ENCODE measurements at places on chromosomes 7 and 10.

DNA sequence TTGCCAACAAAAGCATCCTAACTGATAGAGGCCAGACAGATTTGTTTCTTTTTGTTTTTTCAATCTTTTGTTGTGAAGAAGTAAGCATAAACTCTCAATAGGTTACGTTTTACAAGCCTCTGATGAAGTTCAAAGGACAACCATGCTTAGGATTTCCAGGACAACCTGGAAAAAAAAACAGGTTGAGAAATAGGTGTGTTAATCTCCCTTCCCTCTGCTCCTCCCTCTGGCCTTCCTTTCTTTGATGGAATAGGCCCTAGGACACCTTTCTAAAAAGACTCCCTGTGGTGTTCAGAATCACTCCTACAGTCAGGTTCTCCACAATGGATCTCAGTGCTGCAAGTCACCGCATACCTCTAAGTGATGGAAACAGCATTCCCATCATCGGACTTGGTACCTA, at the start of gene AKR1D1:
Gene AKR1D1 (plus strand): TSS at position 264 of the 400 bp plus-strand sequence. CDS start 60 bp downstream, at position 324.
- no peak for DNase-seq

GRCh38 chr7:123846217-123846891, 1.4 kb downstream of the HYAL4 start:
- DNase-seq = peak; percentile 2

DNA sequence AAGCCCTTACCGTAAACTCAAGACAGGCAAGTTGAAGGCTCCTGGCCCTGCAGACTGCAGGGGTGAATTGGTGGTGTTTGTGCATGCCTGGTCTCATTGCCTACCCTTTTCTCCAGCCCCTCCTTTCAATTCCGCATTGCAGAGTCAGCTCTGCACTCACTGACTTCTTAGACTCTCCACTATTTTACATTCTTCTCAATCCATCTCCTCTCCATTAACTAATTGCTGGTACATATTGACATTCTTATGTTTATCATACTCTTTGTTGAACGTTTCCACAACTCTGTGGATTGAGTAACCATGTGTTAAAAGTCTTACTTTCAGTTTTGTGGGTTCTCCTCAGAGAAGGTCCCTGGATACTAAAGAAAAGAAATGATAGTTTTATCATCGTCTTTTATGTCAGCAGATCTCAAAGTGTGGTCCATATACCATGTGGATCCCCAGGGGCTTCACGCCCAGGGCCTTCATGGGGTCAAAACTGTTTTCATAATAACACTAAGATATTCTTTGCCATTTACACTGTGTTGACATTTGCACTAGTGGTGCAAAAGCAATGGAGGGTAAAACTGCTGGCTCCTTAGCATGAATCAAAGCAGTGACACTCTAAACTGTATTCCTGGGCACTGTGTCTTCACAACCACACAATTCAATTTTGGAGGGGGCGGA, 135.4 kb upstream of the FZD1 start:
- no peak for DNase-seq

DNA sequence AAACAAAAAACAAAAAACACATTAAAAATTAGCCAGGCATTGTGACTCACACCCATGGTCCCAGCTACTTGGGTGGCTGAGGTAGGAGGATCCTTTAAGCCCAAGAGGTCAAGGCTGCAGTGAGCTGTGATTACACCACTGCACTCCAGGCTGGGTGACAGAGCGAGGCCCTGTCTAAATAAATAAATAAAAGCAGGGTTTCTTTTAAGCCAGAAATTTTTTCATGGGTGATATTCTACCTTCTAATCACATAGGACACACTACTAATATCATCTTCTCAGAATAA, 14.2 kb upstream of the SVIL start:
- DNase-seq = peak; percentile 67

DNA sequence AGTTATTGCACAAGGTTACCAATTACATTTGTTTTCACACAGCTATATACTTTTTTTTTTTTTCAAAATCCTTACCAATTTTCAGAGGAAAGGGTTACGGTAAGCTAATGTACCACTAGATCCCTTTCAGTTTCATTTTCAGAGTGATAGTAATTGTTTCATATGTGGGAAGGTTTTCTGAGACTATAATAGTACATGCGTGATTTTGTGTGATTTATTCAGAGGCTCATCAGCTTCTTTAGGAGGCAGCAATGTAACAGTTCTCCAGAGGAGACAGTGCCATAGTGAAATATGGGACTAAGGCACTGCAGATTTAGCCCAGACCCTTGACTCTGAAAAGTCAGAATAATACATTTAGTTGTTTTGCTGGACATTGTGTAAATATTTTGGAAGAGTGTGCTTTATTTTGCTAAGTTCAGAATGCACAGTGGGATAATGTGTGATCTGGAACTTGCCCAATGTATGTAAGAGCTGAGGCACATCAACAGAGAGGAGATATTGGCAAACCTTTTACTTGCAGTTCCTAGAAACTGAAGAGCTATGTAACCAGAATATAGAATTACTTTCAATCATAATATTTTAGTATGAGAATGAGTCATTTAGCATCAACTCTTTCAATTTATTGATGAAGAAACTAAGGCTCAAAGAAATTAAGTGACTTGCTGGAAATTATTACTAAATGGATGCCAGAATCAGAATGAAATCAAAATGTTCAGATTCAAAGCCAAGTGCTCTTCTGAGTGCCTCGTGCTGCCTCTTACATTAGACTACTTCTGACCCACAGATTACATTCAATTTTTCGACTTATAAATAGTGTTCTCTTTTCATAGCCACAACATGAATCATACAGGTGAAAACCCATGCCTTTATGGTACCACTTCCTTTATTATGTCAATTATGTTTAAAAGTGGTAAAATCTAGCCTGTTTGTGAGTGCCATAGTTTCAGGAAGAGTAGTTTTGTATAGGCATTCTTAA, 207.7 kb upstream of the TEX47 start:
- DNase-seq = no peak

DNA sequence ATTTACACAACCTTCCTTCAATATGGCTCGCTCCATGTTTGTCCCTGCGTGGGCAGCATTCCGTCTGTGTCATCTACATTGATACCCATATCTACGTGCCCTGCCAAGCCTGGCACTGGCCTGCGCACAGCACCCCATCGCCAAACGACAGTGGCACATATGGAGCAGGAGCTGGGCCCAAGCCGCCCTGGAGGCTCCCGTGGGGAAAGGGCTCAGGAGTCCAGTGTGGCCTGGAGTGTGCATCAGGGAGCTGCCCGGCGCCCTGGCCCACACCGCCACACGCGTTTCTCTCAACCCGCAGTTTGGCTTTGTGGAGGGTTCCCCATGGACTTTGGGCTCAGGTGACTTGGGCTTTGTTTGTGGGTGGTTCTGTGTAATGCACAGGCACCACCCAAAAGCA, 273.2 kb downstream of the PTPRN2 start:
- DNase-seq = no peak

- peak; percentile 74 for DNase-seq
Measured at GRCh38 chr10:29946953-29947700, 112.3 kb downstream of the JCAD start.

GRCh38 chr10:61899997-61900828, 1.3 kb upstream of the ARID5B start:
- DNase-seq = peak; percentile 75

- peak; percentile 98 for DNase-seq
Measured at GRCh38 chr10:98323221-98324164, 55.5 kb upstream of the LOXL4 start.

GRCh38 chr10:93722550-93722949, 20.2 kb upstream of the FRA10AC1 start:
- peak; percentile 27 for DNase-seq

DNA sequence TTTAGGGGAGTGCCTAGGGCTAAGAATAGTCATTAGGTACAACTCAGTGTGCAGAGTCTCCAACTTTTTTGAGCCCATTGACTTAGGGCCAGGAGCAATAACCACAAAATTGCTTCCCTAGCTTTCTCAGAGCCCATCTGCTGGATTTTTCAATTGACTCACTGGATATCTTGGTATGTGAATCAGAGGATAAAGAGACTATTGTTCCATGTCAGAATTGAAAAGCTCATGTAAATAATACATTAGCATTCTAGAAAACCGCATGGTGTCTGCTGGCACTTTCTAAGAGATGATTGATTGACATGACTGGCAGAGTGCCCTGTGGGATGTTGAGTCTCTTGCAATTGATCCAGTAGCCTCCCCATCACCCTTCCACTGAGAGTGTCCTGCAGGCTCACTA, 246.2 kb downstream of the CCDC7 start:
- peak; percentile 54 for DNase-seq

DNA sequence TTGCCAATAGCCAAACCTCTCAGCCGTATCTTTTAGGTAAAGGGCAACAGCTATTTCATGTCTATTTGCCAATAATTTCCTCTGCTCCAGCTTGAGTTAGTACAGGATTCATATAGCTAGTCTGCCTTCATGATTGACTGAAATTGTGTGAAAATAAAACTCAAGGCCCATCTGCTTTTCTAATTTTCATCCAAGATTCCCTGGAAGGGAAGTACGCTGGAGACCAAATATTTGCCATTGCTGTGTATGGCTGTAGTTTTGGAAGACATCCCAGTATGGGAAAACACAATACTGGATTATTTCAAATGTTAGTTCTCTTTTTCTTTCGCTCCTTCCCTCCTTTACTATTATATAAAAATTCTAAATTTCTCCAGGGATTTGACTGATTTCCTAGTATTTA, 652.4 kb downstream of the CNTNAP2 start:
- DNase-seq = no peak

GRCh38 chr10:129938460-129938859, 25.6 kb downstream of the EBF3 start:
- no peak for DNase-seq

DNA sequence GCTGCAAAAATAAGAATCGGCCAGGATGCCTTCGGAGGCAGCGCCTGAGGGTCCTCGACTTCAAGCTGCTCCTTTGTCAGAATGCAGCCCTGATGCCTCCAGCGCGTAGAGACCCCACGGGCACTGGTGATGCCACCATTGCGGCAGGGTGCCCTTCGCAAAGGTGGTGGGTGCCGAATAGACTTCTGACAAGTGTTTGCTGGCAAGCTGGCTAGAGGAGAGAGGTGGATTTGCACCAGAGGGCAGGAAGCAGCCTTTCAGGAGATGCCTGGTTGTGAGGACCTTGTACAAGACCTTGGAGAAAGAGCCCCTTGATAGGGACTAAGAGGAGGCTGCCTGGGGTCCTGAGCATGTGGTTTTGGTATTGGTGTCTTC, 103.2 kb upstream of the PPIF start:
- DNase-seq = no peak

DNA sequence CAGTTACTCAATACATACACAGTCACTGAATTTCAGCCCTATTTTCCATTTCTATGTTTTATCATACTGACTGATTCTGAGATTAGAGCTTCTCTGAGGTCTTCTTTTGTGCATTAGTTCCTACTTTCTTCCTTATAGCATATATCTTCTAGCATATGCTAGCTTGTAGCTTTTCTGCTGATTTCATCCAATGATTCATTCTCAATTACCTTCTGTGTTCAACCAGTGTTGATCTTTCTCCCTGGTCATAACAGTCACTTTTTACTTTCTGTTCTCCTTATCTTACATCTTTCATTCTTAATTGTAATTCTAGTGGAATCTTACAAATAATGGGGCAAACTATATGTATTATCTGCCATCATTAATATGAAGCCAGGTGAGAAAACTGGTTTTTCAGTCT, 159.5 kb upstream of the HGF start:
- peak; percentile 31 for DNase-seq

DNA sequence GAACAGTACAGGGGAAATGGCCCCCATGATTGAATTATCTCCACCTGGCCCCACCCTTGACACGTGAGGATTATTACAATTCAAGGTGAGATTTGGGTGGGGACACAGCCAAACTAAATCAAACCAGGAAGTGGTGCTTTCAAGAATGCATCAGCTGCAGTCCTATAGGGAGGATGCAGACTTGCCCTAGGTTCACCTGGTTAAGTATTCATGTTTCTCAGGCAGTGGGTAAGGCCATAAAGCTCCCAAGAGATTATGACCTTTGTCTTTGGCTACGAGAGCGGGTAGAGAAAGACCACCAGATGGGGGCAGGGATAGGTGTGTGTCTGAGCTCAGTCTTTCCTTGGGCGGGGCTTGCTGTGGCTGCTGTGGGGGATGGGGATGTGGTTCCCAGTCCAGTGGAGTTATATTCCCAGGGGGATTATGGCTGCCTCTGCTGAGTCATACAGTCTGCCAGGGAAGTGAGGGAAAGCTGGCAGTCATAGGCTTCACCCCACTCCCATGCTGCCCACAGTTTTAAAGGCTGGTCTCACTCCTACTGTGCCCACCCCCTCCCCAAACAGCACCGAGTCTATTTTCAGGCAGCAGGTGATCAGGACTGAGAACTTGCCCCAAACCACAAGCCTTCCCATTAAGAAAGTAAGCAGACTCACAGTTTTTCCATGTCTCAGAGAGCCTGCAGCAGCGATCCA, 8.4 kb upstream of the R3HCC1L start:
- no peak for DNase-seq

DNA sequence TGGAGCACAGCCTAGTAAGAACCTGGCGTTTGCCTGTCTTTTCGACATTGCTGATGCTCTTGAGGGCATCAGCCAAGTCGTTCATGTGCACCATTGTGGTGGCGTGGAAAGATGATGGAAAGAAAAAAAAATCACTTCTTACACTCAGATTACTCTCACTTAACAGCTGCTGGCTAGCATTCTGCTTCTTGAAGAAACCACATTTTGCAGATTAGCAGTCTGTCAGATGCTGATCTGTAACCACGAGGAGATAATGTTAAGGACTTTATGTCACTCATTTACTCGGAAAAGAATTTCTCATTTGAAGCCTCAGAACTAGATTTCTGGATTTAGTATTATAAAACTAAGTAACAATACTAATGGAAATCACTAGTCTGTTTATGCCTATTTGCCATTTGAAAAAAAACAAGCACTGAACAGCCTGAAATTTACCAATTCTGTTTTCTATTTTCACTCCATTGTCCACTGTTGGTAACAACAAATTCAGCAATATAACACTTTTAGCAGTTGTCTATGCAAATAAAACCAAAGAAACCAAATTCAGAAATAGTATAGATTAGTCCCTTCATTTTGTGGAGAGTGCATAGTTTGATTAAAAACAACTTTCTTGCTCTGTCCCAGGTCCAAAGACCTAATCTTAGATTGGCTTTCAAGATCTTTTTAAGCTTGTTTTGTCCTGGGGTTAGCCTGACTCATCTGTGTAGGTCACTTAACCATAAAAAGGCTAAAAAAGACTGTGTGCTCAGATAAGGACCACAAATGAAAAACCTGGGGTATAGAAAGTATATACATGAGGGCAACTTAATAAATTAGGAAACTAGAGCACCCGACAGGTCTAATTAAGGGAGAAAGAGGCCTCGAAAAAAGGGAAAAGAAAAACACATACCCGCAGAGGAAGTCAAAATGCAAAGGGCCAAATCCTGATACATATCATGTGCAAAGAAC, 67.5 kb downstream of the NT5C2 start:
- no peak for DNase-seq

- no peak for DNase-seq
Measured at GRCh38 chr7:134571746-134572461, 23.0 kb downstream of the AKR1B15 start.

DNA sequence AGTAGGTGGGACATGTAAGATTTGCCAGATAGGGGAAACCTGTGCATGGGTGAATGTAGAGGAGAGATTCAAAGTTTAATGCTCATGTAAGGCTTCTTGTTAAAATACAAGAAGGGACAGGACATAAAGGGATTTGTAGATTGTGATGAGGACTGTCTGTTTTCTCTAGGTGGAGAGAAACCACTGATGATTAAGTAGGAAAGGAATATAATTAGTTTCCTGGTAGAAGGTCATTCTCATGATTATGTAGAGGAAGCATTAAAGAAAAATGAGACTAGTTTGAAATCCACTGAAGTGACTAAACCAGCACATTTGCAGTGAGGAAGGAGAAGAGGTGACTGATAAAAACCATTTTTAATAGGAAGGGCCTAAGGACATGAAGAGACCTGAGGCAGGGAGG, 19.6 kb upstream of the MACC1 start:
- peak; percentile 35 for DNase-seq

- no peak for DNase-seq
Measured at GRCh38 chr7:135976312-135977006, 700 bp downstream of the MTPN start.

Data from EL (cell line).